ENCODE measurements at places on chromosomes 1 and 21. TPM values are rescaled to one million over a fixed set of nuclear protein-coding genes. Genes with fewer than 3 reads are reported as not detected.

DNA sequence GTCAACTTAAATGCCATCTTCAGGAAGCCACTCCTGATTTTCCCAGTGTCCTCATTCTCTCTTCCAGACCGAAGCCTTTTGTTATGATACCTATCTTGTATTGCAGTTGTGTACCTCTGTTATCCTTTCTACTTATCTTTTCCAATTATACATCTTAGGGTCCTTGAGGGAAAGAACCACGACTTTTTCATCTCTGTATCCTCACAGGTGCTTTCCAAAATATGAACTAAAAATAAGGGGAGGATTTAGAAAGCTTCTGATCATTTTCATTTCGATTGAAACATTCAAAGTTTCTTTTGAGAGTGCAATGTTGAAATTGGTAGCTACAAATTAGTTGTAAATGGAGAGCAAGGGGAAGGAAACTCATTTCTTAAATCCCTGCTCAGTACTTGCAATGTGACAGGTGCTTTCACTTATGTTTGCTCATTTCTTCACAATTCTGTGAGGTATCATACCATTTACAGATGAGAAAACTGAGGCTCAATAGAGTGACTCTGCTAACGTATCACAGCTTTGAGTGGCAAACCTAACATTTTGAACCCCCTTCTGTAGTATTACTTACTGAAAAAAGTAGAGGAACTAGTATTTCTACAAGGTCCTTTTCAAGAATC is 24.2 kb downstream of the SLC19A2 start:
- H3K27me3 ChIP-seq = no peaks in the 10 kb centered on the region
- H3K27ac ChIP-seq = no peak overlapping the region
- no peaks in the 10 kb centered on the region for H3K36me3 ChIP-seq
- H3K4me1 ChIP-seq = no peaks in the 10 kb centered on the region
- no peak for DNase-seq

DNA sequence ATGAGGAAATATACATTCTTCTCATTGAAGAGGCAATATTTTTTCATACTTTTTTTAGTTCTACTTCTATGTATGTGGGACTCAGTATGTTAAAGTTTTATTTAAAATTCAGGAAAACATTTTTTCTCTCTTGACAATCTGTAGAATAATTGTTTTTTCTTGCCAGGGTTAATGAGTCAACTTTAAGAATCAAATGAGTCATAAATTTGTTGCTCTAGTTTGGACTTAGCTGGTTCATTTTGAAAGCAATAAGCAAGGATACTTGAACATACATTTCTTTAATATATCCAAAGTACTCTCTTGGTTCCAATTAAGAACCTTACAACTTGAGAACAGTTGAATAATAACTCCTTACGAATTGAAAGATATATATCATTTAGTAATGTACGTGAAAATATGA is 1145.3 kb upstream of the B3GALT2 start:
- no peak for DNase-seq
- no peak overlapping the region for H3K4me3 ChIP-seq
- no peak overlapping the region for H3K27ac ChIP-seq
- no peaks in the 10 kb centered on the region for H3K4me1 ChIP-seq
- no peaks in the 10 kb centered on the region for H3K27me3 ChIP-seq

Gene ASCL5
- total RNA-seq = 0.49 TPM

GRCh38 chr1:101971304-101971703 is 25.4 kb downstream of the OLFM3 start:
- no peaks in the 10 kb centered on the region for H3K36me3 ChIP-seq
- H3K27ac ChIP-seq = no peak overlapping the region
- no peaks in the 10 kb centered on the region for H3K27me3 ChIP-seq
- H3K4me3 ChIP-seq = no peak overlapping the region
- no peaks in the 10 kb centered on the region for H3K4me1 ChIP-seq

- no peaks in the 10 kb centered on the region for H3K4me1 ChIP-seq
- H3K27ac ChIP-seq = no peak overlapping the region
- DNase-seq = no peak
- no peaks in the 10 kb centered on the region for H3K27me3 ChIP-seq
- H3K4me3 ChIP-seq = no peak overlapping the region
- no peaks in the 10 kb centered on the region for H3K36me3 ChIP-seq
These were observed 39.5 kb downstream of the IRF2BP2 start for GRCh38 chr1:234570329-234571120.

Gene RNF115
- 13.4 TPM for total RNA-seq

Gene OR2T35
- total RNA-seq = not detected

DNA sequence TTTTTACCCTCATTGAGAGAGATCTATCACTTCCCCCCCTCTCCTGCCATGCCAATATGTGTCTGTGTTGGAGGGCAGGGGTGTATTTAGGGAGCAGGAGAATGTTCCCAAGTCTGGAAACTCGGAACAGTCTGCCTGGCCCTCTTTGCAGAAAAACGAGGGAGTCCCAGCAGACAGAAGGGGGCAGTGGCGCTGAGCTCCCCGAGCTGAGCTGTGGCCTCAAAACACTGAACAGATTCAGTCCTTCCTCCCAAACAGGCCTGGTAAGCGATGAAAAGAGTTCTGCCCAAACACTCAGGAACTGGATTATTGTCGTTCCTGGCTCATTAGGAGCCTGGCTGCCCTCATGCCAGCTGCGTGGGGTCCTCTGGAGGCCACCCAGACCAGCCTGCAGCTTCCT is 981 bp downstream of the CLDN14 start:
- H3K4me3 ChIP-seq = no peak overlapping the region
- H3K27me3 ChIP-seq = no peaks in the 10 kb centered on the region
- no peak for DNase-seq
- H3K4me1 ChIP-seq = no peaks in the 10 kb centered on the region
- no peaks in the 10 kb centered on the region for H3K36me3 ChIP-seq

Gene LHX8
- not detected for total RNA-seq

DNA sequence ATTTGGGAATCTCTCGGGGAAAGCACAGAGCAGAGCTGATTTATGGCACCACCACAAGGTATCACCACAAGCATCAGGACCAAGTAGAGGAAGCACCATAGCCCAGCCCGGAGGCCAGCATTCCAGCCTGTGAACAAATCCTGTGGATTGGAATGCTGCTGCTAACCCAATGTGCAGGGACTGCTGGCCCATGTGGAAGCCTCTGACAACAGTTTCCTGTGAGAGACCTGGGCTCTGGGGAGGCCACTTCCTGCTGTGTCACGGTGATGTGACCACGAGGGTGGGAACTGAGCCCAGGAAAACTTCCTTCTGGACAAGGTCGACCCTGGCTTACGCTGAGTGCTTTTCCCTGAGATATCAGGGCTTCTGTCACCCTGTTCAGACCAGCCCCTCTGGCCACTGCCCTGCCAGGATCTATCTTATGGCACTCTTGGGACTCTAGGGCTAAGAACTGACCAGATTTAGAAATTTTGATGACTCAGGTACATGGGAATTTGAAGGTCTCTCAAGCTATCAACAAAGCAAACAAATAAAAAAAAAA is 88.3 kb upstream of the NGF start:
- no peak overlapping the region for H3K4me3 ChIP-seq
- no peaks in the 10 kb centered on the region for H3K4me1 ChIP-seq
- DNase-seq = no peak
- H3K36me3 ChIP-seq = no peaks in the 10 kb centered on the region
- H3K27me3 ChIP-seq = no peaks in the 10 kb centered on the region

GRCh38 chr1:12220890-12221289 is 8.9 kb upstream of the VPS13D start:
- H3K27ac ChIP-seq = no peak overlapping the region
- DNase-seq = no peak
- no peak overlapping the region for H3K4me3 ChIP-seq
- H3K27me3 ChIP-seq = peaks cover 7% of the 10 kb centered on the region

- no peak overlapping the region for H3K27ac ChIP-seq
- no peak overlapping the region for H3K4me3 ChIP-seq
- H3K27me3 ChIP-seq = no peaks in the 10 kb centered on the region
- H3K36me3 ChIP-seq = no peaks in the 10 kb centered on the region
- no peak for DNase-seq
These were observed 114.0 kb downstream of the NBPF12 start for GRCh38 chr1:147052143-147052542.

Gene HAO2
- not detected for total RNA-seq
